ENCODE measurements at places on chromosomes 1 and 21.

- no peak for DNase-seq
Measured at GRCh38 chr21:28590676-28591075, 402.0 kb downstream of the LTN1 start.

DNA sequence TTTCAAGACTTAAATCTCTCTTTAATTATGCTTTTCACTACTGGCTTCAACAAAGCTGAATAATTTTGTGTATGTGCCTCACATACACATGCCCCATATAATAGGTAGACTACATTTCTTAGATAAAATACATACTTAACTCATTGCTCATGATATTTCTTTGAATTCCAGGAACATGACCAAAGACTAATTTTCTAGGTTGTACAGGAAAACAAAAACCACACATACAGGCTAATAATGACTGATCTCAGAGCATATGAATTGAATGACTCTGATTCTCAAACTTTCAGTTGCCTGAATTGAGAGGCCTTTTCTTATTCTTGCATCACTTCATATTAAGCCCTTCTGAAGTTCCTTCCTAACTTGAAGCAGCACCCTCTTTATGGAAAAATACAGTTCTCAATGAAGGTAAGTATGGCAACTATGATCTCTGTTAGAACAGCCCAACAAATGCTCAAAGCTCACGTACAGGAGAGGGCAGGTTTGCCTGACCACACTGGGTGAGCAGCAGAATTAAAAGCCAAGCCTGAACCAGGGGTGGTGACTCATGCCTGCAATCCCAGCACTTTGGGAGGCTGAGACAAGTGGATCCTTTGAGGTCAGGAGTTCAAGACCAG, 22.6 kb upstream of the UAP1 start:
- no peak for DNase-seq

DNA sequence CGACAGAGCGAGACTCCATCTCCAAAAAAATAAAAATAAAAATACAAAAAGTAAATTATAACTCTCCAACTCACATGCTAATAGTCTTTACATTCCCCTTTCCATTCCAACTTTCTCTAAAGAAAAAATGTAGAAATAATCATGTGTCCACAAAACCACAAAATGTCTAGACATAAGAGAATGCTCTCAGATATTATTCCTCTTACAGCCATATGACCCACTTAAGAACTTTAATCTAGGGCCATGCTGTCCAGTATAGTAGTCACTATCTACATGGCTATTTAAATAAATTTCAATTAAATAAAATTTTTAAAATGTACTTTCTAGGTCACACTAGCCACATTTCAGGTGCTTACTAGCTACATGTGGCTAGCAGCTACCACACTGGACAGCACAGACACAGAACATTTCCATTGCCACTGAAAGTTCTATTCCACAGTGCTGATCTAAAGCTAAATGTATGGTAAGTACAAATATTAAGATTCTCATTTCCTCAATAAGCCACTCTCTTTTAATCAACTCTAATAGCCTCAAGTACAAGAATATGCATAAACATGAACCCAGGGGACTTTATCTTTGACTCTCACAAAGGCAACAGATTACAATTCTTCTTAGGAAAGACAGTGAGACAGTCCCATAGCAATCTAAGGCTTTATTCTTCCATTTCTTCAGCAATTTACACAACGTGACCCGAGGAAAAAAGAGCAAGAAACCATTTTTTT, 138.6 kb downstream of the RERE start:
- DNase-seq = no peak

- DNase-seq = peak; percentile 22
Measured at GRCh38 chr1:172533513-172534151, 682 bp downstream of the SUCO start.

DNA sequence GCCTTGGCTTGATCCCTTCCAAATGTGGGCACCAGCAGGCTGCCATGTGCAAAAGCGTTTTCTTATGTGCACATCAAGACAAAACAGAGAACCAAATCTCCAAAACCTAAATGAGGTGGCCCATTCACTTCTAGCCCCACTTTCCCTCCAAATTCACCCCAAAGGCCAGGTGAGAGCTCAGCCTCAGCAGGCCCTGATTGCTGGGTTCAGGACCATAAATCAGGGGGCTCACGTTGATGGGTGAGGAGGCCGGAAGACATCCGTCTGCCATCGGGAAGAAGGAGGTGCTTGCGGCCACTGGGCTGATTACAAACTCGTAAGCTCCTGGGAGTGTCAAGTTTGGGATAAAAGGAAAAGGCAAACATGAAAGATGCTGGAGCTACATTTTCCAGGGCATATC, 86.7 kb upstream of the CLDN14 start:
- DNase-seq = no peak

DNA sequence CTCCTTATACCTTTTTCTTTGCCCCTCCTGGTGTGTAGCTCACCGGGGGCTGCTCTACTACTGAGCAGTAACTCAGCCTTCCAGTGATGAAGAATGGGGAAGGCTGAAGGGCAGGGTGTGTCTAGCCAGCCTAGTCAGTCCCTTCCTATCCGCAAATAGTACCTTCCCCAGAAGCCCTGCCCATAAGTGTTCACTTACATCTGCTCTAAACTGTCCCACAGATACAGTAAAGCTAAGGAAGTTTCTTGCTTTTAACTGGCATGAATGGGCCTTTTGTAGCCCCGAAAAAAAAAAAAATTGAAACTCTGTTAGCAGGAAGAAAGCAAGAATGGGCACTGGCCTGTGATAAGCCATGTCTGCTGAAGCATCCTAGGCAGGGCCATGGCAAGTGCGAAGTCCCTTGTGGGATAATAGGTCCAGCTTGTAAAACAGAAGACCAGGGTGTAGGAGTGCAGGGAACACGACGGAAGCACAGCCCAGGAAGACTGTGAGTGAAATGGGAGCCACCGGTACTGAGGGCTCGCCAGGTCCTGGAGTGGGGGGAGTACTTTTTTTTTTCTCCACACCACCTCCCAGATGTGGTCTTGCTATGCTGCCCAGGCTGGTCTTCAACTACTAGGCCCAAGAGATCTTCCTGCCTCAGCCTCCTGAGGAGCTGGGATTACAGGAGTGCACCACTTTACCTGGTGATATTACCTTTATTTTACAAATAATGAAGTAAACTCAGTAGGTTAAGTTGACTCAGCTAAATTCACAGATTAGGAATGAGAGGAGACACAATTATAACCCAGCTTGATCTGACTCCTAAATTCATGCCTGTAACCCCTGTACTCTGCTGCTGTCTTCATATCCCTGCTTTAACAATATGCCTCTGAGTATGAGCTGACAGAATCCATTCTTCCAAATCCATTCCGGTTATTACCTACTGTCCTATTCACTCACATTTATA, 347.5 kb downstream of the SMYD3 start:
- DNase-seq = no peak

DNA sequence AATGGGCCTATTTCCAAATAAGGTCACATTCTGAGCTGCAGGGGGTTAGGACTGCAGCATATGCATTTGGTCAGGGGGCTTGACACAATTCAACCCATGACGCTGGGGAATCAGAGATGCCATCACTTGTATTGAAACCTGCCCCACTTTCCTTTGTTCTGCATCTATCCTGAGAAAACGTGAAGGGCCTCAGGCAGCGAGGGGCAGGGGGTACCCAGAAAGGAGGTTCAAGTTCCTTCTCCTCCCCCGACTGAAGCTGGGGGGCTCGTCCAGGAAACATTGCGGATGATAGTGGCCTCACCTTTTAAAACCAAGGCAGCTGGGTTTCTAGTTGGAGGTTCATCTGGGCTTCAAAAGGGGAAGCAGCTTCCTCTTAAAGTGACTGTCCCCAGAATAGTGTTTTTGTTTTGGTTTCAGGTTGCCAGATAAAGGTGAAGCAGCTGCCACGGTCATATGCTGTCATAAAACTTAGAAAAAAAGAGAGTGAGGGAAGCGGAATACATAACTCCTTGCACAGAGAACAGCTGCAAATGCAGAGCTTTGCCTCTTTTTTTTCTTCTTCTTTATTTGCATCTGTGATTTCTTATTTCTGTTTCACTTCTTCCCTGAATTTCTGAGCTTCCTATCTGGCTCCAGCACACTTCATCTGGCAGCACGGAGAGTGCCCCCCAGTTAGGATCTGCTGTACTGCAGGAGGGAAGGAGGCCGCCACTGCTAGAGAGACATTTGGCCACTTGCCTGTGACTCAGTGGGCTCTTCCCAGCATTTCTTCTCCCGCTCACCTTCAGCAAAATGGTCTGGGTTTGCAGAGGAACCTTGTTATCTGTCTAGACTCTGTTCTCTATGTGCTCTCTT, 142.0 kb downstream of the AJAP1 start:
- DNase-seq = no peak

GRCh38 chr1:50977575-50978143, 7.6 kb downstream of the CDKN2C start:
- DNase-seq = peak; percentile 20

DNA sequence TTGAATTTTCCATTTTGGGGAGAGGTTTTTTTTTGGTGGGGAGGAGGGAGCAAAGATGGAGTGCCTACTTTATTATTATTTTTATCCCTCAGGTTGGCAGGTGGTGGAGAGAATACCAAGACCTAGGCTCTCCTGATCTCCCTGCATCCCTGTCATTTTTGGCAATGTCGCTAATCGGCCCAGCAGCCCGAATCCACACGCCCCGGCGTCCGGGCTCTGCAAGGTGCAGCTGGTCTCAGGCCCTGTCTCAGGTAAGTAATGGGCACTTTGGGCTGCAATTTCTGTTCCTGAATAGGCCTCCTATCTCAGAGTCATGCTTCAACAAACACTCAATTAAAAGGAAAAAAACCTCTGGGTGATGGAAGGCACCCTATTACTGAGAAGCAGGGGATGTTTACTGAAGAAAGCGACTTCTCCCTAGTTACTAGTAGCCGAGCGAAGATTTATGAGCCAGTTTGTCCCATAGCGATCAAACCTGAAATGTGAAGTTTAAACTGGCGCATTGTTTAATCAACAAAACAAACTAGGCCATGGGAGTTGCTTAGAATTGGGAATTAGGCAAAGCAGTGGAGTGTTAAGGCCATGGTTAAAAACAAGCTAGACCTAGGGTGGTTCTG, 137.8 kb downstream of the RWDD3 start:
- no peak for DNase-seq

GRCh38 chr1:19909392-19909791, 14.0 kb downstream of the PLA2G2E start:
- no peak for DNase-seq

- no peak for DNase-seq
Measured at GRCh38 chr1:182292193-182292741, 99.3 kb downstream of the GLUL start.

DNA sequence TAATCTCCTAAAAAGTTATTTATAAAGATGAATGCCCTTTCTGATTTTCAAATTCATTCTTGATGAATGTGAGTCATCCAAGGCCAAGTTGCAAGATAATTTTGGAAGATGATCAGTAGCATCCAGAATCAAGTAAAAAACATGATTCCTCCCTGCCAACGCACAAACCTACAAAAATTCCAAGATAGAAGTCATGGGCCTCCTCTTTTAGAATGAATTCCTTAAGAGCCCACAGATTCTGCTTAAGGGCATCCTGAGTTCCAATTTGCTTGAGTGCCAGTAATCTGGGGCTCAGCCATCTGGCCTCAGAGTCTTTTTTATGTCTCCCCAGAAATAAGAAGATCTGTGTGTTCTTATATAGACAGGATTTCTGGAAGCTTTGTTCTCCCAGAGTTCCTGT, 23.2 kb upstream of the SPATA6 start:
- no peak for DNase-seq

DNA sequence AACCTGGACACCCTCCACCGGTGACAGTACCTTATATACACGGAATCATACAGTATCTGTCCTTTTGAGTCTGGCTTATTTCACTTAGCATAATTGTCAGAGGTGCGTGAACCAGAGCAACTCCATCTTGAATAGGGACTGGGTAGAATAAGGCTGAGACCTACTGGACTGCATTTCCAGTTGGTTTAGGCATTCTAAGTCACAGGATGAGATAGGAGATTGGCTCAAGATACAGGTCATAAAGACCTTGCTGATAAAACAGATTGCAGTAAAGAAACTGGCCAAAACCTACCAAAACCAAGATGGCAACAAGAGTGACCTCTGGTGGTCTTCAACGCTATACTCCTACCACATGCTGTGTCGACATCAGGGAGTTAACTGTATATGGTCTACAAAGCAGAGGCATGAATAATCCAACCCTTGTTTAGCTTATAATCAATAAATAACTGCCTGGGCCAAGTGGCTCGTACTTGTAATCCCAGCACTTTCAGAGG, 1.4 kb upstream of the FDPS start:
- no peak for DNase-seq

- no peak for DNase-seq
Measured at GRCh38 chr21:35070436-35070835, 21.3 kb upstream of the RUNX1 start.

DNA sequence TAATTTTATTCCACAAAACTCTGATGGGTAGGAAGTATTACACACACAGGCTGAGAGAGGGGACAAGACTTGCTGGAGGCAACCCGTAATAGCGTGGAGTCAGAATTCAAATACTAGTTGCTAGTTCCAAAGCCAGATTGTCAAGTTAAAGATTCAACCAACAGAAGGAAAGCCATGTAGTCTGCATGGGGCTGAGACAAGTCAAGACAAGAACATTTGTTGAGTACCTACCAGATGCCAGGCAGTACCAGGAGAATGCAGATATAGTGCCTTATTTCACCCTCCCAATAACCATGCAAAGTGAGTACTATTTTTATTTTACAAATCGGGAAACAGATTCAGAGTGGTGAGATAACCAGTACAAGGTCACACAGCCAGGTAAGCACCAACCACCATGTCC, 110.4 kb upstream of the SPATA6 start:
- no peak for DNase-seq

DNA sequence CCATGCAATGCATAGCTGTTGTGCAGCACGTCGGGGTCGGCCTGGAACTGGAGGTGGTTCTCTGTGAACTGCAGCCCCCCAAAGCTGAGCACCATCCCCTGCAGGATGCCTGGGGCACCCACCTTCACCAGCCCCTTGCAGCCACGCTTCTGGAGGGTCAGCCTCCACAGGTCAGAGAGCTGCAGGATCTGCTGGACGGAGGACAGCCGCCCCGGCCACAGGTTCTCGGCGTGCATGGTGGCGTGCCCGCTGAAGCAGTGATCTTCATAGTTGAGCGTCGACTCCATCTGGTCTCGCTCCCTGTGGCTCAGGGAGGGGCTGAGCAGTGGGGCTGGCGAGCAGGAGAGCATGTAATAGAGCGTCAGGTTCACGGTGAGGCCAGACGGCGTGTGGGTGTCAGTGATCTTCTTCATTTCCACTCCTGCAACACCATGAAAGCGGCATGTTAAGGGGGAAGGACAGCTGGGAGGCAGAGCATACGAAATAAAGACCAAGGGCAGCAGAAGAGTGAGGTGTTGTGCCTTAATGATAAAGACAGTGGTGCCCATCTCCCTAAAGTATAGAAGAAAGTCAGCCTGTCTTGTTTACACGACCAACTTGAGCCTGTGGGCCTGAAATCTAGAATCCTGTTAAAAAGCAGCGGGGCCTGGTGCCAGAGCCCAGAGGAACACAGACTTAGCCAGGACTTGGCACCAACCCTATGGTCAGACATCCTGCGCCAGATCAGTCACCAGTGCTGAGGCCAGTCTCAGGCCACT, 3.0 kb downstream of the KIAA2013 start:
- DNase-seq = no peak
